ENCODE measurements at places on chromosomes 2 and 18.
A peak's percentile ranks its signal among the peaks of the same experiment; 100 is the strongest.

GRCh38 chr18:62332431-62332830, 7.3 kb downstream of the TNFRSF11A start:
- no peak for DNase-seq

- DNase-seq, result no peak
Observed at GRCh38 chr2:216765761-216766262, 70.5 kb upstream of the IGFBP5 start.

DNA sequence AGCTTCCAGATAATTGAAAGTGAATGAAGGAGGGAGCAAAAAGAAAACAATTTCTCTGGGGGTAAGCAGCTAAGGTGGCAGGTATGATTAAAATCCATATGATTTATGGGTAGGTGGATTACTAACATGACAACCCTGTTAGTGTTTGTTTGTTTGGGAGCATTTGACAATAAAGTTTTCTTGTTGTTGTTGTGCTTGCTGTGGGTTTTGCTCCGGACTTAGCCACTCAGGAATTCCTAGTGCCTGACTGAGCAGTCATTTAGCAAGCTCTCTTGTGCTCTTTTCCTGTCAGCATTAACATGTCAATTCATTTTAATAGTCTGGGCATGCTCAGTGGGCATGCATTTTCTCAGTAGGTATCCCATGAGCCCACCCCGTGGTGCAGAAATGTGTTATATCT, 674.8 kb upstream of the ZEB2 start:
- DNase-seq, result no peak

DNA sequence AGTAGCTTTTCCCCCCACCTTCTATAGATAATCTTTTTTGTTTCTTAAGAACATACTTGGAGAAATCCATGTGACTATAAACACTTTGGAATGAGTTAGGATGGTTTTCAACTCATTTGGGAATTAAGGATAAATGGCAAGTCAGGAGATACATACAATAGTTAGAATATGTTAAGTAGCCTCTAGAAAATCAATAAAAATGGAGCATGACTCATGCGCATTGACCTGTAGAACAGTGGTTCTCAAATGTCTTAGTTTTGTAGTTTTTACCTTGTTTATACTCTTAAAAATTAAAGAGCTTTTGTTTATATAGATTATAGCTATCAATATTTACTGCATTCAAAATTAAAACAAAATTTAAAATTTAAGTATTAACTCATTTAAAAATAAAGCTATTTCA, 24.7 kb downstream of the NUP35 start:
- no peak for DNase-seq

- DNase-seq, result peak; percentile 67
Observed at GRCh38 chr2:27264753-27265535, 2.1 kb upstream of the SLC30A3 start.

- no peak for DNase-seq
Observed at GRCh38 chr2:69618362-69618761, 25.2 kb downstream of the AAK1 start.

GRCh38 chr18:47817017-47817794, 113.3 kb downstream of the SMAD2 start:
- no peak for DNase-seq

DNA sequence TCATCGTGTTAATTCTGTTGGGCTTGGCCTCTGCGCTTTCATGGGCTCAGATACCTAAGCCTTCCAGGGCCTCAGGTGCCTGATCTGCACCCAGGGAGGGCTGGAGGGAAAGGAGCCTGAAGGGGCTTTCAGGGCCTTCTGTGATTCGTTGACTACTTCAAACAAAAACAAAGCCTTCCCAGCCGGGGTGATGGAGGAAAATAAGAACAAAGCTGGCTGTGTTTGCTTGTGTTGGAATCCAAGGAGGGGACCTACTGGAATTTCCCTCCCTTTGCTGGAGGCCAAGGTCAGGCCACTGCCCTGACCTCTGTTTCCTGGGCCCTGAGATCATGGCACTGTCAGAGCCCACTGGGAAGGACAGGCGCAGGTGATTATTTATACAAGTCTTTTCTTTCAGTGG, 135.3 kb downstream of the KLHL29 start:
- no peak for DNase-seq

DNA sequence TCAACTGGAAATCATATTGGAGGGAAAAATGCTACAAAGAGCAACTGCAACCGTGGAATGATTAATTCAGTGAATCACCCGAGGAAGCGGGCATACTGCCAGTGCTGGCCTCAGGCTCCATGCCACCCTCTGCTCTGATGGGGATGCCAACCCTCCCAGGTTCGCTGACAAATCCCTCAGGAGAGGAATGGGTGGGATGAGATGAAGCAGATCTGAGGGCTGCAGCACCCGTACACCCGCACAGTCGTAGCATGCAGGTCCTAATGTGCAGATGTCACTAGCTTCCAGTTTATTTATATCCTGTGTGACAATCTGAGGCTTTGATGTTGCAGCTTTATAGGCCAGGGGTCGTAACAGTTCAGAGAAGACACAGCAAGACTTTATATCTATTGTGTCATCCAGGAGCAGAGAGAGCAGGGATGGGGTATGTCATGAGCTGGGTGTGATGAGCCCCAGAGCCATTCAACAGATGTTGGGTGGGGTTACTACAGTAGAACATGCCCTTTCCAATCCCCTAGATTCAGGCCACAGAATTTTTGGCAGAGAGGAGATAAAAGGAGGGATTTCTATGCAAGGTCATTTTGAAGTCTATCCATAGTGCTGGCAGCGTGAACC, 44.6 kb downstream of the DPP4 start:
- DNase-seq, result peak; percentile 16

- DNase-seq, result no peak
Observed at GRCh38 chr18:64116571-64117175, 32.2 kb downstream of the LINC00305 start.

DNA sequence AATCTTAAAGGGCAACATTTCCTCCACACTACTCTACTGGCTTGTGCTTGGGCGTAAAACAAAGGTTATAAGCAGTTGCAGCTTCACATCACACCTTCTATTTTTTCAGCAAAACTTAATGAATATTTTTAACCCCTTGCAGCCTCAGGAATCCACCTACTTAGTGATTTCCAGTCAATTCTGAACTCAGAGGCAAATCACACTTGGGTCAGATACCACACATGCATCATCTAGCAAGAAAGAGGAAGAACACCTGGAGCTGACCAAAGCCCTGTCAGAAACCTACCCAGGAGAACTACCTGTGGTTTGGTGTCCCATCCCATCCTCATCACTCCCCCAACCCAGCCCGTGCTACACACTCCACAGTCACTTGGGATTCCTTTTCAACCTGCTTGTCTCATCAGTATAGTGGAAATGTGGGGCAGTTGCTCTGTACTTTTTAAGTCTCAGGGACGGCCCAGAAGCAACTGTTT, 25.5 kb downstream of the PIAS2 start:
- no peak for DNase-seq

Data from fibroblast of skin of back (primary cell).